ENCODE measurements at places on chromosomes 7 and 10.
A peak's percentile ranks its signal among the peaks of the same experiment; 100 is the strongest.

- no peak for DNase-seq
Measured at GRCh38 chr7:43937444-43937843, 11.2 kb downstream of the UBE2D4 start.

DNA sequence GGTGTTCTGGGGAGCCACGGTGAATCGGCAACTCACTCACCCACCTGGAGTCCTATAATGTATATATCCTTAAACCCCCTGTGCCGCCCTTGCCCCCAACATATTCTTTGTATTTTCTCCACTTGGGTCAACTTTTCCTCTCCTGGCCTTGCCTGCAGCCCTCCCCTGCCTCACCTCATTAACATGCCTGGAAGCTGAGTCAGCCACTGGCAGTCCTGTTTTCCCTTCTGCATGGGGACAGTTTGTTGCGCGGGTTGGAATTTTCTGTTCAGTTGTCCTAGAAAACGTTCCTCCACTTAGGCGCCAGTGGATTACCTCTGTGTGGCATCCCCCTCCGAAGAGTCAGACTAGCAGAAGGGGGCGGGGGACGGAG is 97.4 kb downstream of the C10orf105 start:
- DNase-seq: no peak

GRCh38 chr7:35701287-35701900 is 6.5 kb upstream of the HERPUD2 start:
- no peak for DNase-seq

- DNase-seq: no peak
Measured at GRCh38 chr10:93991596-93992284, 2.0 kb upstream of the PLCE1 start.

- no peak for DNase-seq
Measured at GRCh38 chr7:30595436-30596013, 847 bp downstream of the GARS1 start.

- DNase-seq: no peak
Measured at GRCh38 chr7:12643001-12643643, 44.3 kb upstream of the ARL4A start.

- DNase-seq: no peak
Measured at GRCh38 chr7:131425992-131426391, 98.3 kb downstream of the MKLN1 start.

DNA sequence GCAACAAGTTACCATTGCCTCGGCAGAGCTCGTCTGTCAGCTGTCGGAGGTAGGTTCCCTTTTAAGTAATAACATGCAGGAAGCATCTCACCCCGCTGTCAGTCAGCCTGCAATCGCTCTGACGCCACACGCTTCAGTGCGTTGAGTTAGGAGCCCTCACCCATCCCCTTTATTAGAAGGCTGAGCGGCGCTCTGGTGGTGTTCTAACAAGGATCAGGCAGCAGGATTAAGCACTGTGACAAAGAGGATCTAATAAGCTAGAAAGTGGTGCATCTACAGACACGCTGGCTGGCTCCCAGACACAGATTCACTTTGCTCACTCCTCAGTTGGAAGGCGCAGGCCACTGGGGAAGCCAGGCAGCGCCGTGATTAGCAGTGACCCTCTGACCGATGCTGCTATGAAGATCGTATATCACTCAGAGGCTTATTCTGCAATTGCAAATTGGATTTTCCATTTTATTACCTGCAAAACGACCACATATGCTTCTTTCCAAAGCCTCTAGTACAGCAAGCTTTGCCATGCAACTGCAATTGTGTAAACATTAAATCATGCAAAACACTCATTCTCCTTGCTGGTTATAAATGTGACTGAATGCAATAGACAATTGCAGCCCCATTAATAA is 117.7 kb downstream of the RSU1 start:
- no peak for DNase-seq

- DNase-seq: no peak
Measured at GRCh38 chr7:2923886-2924574, 79.9 kb upstream of the GNA12 start.

GRCh38 chr7:100087055-100087750 is 1.6 kb upstream of the COPS6 start:
- DNase-seq: no peak

DNA sequence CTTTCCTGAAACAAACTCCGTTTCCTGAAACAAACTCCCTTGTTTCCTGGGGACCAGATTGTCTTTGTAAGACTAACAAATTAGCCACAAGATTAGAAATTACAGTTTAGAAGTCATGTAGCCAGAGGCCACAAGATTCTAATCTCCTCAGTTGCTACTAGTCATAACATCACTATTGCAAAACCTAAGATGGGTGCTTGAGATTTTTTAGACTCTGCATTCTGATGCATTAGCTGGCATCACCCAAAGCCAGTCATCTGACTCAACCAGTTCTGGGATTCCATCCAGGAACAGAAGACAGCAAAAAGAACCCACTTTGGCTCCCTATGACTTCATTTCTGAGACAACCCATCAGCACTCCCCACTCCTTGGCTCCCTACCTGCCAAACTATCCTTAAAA is 367.9 kb upstream of the MBL2 start:
- DNase-seq: no peak

DNA sequence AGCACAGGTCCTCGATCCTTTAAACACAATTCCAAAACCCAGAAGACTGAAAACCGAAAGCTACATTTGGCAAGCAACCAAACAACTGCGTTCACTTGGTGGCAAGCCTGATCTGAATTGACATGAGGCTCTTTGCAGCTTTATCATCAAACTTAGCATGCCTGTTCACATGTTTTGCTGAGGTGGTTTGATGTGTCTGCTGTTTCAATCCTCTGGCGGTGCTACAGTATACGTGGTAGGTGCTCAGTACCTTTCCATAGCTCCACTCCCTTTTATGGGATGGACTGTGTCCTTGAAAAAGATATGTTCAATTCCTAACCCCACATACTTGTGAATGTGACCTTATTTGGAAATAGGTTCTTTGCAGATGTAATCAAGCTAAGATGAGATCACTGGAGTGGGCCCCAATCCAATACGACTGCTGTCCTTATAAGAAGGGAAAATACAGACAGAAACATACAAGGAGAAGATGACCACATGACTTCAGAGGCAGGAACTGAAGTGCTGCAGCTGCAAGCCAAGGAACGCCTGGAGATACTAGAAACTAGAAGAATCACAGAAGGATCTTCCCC is 33.4 kb downstream of the CCDC6 start:
- no peak for DNase-seq

GRCh38 chr10:4344492-4344994 is 481.5 kb upstream of the AKR1E2 start:
- no peak for DNase-seq

GRCh38 chr7:143974459-143974858 is 19.8 kb downstream of the OR2F1 start:
- no peak for DNase-seq

- DNase-seq: no peak
Measured at GRCh38 chr10:36794981-36795380, 330.4 kb upstream of the ANKRD30A start.

GRCh38 chr7:7178906-7179305 is 3.4 kb upstream of the C1GALT1 start:
- DNase-seq: no peak

DNA sequence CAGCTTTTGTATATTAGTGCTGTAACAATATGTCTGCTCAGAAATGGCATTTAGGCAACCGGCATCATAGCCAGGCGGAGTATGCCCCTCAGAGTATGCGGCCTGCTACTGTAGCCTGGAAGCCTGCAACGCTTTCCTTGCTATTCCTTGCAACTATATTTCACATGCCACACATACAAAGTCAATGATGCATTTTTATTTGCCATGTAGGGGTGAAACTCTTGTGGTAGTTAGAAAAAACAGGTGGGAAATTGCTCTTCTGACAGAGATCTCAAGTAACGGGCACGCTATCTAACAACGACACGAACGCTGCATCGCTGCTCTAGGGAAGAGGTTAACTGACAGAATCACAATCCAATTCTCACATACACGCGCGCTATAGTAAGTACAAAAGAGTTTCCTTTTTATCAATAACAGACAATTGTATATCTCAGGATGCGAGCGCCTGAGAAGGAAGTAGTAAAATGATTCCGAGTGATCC is 5.9 kb downstream of the EBF3 start:
- no peak for DNase-seq

- DNase-seq: peak; percentile 8
Measured at GRCh38 chr10:97851341-97852001, 1.8 kb downstream of the GOLGA7B start.

Measured in T follicular helper cell (primary cell).